Dermis microvascular lymphatic vessel endothelial cell (primary cell): ENCODE measurements at places on chromosomes 4 and X. TPM values are rescaled to one million over a fixed set of nuclear protein-coding genes. Genes with fewer than 3 reads are reported as not detected.

CXCL3 gene
- total RNA-seq = under 0.01 and 0.13 TPM in 2 replicates

CYTL1 gene
- total RNA-seq = 41.8 and 46.0 TPM in 2 replicates

DNA sequence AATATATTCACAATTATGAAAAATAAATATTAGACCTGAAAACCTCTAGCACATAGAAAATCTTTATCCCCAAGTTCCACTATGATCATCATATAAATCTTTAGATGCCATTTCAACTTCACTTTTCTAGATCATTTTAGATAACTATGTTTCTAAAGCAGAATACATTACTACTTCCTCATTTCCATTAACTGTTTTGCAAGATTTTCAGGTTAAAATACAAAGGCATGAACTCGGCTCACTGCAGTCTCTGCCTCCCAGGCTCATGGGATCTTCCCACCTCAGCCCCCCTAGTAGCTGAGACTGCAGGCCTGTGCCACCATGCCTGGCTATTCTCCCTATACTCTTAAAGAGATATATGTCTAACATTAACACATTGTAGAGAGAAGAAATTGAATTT, 1365.9 kb upstream of the AGA start:
- DNase-seq = no peak

- DNase-seq = no peak
These were observed 24.4 kb upstream of the CCNI start for GRCh38 chr4:77100234-77100633.

- no peak for DNase-seq
These were observed 186.0 kb downstream of the CRLF2 start for GRCh38 chrX:1026263-1027015.

- no peak for DNase-seq
These were observed 63.2 kb downstream of the HHIP start for GRCh38 chr4:144709159-144709558.

DNA sequence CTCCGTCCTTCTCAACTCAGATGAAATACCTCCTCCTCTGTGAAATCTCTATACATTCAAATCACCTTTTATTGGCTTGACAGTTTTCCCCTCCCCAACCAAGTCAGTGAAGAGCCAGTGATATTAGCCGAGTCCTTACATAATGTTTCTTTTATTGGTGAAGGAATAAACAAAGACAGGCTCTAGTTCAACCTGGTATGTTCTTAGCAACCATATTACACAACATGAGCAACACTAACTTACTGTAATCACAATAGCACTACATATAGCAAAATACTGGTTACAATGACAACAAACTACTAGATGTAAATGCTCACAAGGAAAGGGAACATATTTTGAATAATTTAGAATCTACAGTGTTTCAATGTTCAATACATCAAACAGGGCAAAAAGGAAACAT, 19.9 kb downstream of the DHX15 start:
- no peak for DNase-seq

DNA sequence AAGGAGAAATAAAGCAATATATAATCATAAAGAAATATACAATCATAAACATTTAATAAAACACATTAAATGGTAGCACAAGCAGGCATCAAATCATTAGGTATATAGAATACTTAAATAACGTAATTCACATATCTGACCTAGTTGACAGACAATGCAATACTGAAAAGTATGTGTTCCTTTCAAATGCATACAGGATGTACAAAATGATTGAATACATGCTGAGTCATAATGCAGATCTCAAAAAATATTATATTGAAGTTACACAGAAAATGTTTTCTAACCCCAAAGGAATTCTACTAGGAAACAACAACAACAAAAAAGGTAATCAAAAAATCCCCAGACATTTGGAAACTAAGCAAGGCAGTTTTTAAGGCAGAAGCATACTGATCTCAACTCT, 1072.0 kb upstream of the INTU start:
- DNase-seq = peak; percentile 1

DNA sequence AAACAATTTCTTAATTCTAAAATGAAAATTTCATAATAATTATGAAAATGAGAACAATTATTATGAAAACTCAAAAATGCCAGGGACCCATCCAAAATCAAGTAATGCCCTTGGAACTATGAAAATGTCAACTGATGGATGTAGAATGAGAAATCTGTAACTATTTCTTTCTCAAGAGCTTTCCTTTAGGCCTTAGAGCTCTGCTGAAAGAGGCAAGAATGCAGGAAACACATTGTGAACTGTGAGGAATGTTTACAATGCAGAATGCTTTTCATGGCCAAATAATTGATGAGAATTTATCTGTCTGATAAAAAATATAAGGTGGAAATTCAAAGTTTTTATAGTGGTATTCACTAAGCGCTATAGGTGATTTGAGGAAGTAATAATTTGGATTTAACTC, 207.1 kb upstream of the PCDH18 start:
- DNase-seq = no peak

EREG gene
- total RNA-seq = under 0.01 TPM in 1 of 2 replicates, not detected in the other

- DNase-seq = no peak
These were observed 45.1 kb upstream of the HPF1 start for GRCh38 chr4:169802873-169803272.

PROM1 gene
- total RNA-seq = under 0.01 TPM in 2 replicates

CNKSR2 gene
- total RNA-seq = not detected in 2 replicates

- peak; percentile 8 for DNase-seq
These were observed 76.2 kb downstream of the COL4A6 start for GRCh38 chrX:108362026-108362425.

- DNase-seq = no peak
These were observed 16.9 kb downstream of the RASSF6 start for GRCh38 chr4:73603271-73603710.

XAGE2 gene
- total RNA-seq = not detected in 2 replicates

SPANXC gene
- not detected in 2 replicates for total RNA-seq

MAOB gene
- total RNA-seq = 0.13 TPM in 1 of 2 replicates, not detected in the other
